ENCODE measurements at places on chromosomes 6 and 20.

GRCh38 chr6:44940367-44940766, 387.8 kb upstream of the RUNX2 start:
- DNase-seq = no peak

GRCh38 chr20:35826397-35826998, 54.7 kb downstream of the PHF20 start:
- no peak for DNase-seq

GRCh38 chr20:4795394-4795793, 73.7 kb downstream of the PRND start:
- peak; percentile 56 for DNase-seq

GRCh38 chr6:165581678-165582077, 81.4 kb downstream of the PDE10A start:
- DNase-seq = no peak

- no peak for DNase-seq
Observed at GRCh38 chr6:131004936-131005335, 58.1 kb downstream of the EPB41L2 start.

- DNase-seq = peak; percentile 9
Observed at GRCh38 chr6:149852180-149852579, 12.0 kb downstream of the LRP11 start.

- DNase-seq = no peak
Observed at GRCh38 chr20:51043811-51044210, 20.9 kb upstream of the KCNG1 start.

DNA sequence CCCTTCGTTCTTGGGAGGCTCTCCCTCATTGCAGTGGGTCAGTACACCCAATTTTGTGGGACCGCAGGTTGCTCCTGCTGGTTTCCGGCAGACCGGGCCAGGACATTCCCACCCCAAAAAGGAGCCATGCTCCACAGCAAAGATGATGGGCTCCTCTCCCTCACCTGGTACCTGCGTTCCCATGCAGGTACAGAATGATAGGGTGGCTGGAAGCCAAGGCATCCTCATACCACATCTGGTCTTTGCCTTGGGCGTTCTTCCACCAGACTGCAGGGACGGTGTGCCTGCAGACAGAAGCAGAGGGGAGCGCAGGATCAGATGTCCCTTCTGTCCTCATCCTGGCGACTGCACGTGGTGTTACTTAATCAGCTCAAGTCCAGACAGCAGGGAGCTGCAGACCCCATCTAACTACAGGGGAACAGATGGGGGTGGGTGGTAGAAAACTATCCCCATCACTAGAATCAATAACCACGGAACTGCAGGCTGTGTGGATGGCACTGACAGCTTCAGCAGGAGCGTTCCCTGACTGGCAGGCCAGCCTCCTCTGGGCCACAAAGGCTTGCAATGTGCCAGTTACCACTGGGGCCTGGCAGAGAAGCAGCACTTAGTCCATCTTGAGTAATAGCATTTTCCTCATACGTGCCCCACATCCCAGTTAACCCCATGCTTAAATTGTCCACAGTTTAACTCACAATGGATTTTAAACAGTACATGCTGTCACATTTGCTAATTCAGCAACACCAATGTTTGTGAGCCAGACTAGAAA, 70.4 kb downstream of the ABHD12 start:
- DNase-seq = no peak

DNA sequence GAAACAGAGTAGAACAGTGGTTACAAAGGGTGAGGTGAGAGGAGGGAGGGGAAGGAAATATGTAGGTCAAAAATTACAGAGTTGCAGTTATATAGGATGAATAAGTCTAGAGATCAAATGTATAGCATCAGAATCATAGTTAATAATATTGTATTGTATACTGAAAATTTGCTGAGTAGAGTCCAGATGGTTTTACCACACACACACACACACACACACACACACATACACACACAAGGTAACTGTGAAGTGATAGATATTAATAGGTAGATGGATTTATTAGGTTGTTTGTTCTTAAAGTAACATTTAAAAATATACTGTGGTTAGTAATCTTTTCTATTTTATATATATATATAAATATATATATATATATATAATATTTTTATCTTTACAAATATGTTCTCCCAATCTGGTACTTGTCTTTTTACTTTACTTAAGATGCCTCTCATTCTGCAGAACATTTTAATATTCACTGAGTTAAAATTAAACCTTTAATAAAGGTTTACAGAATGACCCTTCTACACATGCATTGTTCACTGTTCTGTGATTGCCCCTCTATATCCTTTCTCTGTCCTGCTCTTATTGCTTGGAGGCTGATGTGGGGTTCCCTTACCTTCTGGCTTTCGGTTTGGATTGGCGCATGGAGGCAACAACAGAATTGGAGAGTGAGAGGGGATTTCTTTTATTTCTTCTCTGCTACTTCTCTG, 408 bp downstream of the PTCHD4 start:
- DNase-seq = no peak

DNA sequence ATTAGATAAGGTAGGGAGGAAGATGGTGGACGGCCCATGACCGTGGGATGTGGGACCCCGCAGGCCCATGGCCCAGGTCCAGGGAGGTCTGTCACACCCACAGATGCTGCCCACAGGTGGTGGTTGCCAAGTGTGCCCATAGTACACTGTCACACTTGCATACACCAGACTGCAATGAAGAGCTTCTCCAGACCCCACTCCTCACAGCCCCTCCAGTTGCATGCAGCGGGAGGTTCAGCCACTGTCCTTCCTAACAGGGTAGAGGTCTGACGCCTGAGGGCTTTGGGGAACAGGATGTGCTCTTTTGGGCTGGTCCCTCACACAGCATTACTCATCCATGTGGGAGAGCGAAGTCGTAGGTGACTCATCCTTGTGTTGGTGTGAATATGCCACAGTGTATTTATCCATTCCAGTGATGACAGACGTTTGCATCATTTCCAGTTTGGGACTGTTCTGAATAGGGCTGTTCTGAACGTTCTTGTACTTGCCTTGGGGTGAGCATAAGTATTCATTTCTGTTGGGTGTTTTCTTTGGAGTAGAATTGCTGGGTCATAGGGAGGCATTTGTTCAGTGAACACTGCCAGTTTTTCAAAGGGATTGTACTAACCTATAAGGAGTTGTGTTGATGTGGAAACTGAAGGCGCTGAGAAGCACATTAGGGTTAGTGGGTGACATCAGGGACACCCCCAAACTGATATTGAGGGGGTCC, 10.1 kb upstream of the PYGB start:
- peak; percentile 69 for DNase-seq

GRCh38 chr6:137001299-137001976, 43.3 kb downstream of the IL20RA start:
- no peak for DNase-seq

DNA sequence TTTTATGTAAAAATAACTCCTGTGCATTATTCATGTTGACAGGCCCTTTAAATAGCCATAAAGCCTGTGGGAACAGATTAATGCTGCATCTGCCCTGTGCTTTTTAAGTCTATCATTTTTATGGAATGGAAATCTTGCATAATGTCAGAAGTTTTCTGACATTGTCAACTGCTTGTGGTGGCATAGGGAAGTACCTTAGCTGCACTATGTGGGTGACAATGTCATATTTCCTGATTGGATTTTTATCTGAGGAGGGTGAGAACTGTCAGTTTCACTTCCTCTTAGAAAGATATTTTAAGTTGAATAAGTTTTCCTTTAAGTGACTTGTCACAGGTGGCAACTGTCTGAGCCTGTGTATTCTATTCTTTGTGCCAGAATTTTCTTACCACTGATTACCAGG, 267.9 kb downstream of the PLCB1 start:
- peak; percentile 17 for DNase-seq

GRCh38 chr20:46229478-46230105, 78.7 kb downstream of the CDH22 start:
- no peak for DNase-seq

- DNase-seq = no peak
Observed at GRCh38 chr6:22145376-22145775, 151.5 kb downstream of the PRL start.

- DNase-seq = no peak
Observed at GRCh38 chr6:166910601-166911000, 45.7 kb downstream of the RNASET2 start.

- DNase-seq = no peak
Observed at GRCh38 chr20:47187450-47188195, 168.9 kb downstream of the ZMYND8 start.

GRCh38 chr6:144921206-144921975, 636.3 kb downstream of the UTRN start:
- no peak for DNase-seq

- DNase-seq = no peak
Observed at GRCh38 chr6:5067305-5067704, 17.8 kb upstream of the PPP1R3G start.

GRCh38 chr6:28425944-28426541, 17.2 kb downstream of the ZSCAN23 start:
- DNase-seq = no peak

- DNase-seq = no peak
Observed at GRCh38 chr6:129606664-129607063, 103.3 kb downstream of the ARHGAP18 start.

DNA sequence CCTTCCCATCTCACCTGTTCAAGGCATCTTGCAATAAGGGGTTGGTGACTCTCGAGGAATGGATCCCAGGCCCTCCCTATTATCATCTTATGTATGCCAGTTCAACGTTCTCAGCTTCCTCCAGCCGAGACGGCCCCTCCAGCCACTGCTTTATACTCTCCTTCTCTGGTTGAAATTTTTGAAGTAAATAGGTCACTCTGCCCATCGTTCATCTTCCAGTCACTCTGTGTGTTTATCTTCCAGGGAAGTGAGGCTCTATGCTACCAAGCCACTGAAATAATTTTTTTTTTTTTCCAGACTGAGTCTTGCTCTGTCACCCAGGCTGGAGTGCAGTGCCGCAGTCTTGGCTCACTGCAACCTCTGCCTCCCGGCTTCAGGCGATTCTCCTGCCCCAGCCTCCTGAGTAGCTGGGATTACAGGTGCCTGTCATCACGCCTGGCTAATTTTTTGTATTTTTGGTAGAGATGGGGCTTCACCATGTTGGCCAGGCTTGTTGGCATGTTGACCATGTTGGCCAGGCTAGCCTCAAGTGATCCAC, 17.0 kb downstream of the PTPN1 start:
- DNase-seq = no peak

DNA sequence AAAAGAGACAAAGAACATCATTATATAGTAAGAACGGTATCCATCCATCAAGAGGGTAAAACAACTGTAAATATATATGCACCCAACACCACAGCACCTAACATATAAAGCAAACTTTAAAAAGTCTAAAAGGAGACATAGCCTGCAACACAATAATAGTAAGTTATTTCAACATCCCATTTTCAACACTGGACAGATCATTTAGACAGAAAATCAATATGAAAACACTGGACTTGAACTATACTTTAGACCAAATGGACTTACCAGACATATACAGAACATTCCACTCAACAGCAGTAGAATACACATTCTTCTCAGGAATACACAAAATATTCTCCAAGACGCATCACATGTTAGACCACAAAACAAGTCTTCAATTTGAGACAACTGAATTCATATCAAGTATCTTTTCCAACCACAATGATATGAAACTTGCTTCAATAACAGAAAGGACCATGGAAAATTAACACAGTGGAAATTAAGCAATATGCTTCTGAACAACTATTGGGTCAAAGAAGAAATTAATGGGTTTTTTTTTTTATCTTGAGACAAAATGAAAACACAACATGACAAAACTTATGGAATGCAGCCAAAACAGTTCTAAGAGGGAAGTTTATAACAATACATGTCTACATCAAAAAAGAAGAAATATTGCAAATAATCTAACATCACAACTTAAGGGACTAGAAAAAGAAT, 23.9 kb upstream of the ASF1A start:
- DNase-seq = no peak

DNA sequence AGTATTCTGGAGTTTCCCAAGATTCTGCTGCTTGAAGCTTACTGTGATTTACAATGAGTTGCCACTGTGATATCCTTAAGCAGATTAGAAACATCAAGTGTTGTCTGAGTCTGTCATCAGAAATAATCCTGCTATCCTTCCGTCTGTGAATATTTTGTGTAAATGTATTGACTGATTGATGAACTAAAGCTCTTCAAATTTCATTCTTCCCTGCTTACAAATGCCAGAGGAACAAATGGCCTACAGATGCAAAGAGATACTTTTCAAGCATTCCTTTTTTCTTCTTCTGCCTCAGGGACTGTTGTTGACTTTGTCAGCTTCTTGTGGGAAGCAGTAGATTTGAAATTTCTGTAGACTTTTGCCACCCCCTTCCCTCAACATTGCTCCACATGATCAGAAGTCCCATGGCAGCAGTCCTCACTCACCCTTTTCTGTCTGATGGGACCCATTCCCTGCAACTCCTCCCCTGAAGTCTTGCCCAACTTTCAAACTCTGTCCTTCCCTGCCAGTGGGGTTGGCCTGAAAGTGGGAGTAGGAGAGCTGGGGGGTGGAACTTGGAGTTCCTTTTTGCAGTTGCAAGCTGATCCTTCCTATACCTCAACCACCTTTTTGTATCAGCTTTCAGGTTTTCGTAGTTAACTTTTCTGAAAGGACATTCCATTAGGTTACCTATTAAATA, 38.5 kb upstream of the MLIP start:
- no peak for DNase-seq

DNA sequence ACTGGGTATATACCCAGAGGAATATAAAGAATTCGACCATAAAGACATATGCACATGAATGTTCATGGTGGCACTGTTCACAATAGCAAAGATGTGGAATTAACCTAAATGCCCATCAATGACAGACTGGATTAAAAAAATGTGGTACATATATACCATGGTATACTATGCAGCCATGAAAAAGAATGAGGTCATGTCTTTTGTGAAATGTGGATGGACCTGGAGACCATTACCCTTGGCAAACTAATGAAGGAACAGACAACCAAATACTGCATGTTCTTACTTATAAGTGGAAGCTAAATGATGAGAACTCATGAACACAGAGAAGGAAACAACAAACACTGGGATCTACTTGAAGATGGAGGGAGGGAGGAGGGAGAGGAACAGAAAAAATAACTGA, 186.7 kb upstream of the SSTR4 start:
- no peak for DNase-seq

- no peak for DNase-seq
Observed at GRCh38 chr6:132464538-132465256, 48.2 kb downstream of the STX7 start.

- no peak for DNase-seq
Observed at GRCh38 chr6:7100072-7100752, 7.5 kb upstream of the RREB1 start.

DNA sequence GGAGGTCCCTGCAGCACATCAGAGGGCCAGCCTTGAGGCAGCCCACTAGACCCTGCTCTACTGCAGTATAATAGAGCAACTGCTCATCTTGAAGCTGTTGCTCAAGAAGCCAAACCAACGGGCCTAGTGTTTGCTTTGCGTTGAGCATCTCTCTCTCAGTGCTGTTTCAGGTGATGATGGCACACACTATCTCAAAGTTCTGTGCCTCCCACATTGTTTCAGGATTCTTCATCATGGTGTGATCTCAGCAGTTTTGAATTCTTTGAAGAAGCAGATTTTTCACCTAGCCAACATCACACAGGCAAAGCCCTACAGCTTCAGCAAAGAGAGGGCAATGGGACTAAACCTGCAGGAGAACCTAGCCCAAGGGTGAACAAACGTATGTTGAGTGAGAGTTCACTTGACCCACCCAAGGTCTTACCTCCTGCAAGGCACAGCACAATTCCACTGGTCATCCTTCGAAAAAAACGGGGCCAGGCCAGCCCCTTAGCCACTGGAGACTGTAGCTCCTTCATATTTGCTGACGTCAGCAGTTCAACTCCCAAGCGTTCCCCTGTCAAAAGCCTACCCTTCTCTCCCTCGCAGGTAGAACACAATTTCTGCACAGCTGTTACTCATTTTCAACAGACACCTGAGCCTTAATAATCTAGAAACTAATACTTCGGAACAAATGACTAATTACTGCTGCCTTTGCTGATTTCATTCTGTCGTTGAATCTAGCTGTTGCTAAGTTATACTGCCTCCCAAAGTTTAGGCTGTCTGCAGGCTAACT, 15.8 kb downstream of the MYB start:
- no peak for DNase-seq
